ENCODE measurements at places on chromosomes 1 and 21.

DNA sequence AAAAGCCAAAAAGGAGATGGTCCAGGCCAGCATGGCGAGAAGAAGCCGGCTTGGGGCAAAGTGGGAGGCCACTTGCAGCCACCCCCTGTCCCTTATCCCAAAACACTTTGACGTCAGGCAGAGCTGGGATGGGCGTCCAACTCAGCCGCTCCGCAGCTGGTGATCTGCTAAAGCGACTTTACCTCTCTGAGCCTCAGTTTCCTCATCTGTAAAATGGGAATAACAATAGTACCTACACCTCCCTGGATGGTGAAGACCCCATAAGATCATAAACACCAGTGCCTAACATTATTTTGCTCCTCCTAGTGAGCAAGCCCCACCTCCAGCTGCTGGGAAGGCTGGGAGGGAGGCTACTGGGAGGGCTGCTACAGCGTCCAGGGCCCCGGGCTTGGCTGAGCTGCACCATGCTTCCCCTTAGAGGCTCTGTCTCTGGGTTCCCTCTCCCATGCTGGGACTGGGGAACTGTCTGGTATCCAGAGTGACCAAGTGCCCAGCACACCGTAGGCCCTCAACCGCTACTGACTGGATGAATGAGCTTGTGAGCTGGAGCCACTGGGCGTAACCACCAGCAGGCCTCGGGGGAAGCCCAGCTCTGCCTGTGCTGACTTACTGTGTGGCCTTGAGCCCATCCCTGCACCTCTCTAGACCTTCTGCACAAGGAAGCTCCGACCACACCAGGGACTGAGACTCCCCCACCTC, 18.3 kb downstream of the IFFO2 start:
- no peak for DNase-seq

- no peak for DNase-seq
These were observed 108.0 kb downstream of the TNNI3K start for GRCh38 chr1:74343216-74343615.

DNA sequence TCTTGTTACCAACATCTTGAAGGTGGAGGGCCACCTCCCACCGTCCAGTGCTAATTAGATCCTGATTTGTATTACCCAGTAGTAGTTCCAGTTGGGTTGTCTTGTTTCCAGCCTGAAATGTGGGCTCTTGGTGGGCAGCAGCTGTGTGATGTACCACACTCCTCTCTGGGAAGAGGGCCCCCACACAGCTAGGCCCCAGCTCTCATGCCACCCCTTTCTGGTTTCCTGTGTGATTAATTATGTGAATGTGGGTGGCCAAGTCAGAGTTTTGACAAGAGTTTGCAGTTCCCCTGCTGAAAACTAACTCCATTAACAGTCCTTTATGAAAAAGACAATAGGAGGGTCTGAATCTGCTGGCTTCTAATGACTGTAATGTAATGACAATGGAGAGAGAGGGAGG, 3.8 kb downstream of the HMGB4 start:
- DNase-seq: no peak

- DNase-seq: no peak
These were observed 268.8 kb upstream of the NCAM2 start for GRCh38 chr21:20729376-20729775.

GRCh38 chr1:29581256-29581655, 344.9 kb downstream of the PTPRU start:
- DNase-seq: no peak

GRCh38 chr1:173023343-173023742, 27.4 kb downstream of the TNFSF18 start:
- DNase-seq: no peak

- DNase-seq: no peak
These were observed 31.1 kb upstream of the POFUT2 start for GRCh38 chr21:45318556-45319404.

DNA sequence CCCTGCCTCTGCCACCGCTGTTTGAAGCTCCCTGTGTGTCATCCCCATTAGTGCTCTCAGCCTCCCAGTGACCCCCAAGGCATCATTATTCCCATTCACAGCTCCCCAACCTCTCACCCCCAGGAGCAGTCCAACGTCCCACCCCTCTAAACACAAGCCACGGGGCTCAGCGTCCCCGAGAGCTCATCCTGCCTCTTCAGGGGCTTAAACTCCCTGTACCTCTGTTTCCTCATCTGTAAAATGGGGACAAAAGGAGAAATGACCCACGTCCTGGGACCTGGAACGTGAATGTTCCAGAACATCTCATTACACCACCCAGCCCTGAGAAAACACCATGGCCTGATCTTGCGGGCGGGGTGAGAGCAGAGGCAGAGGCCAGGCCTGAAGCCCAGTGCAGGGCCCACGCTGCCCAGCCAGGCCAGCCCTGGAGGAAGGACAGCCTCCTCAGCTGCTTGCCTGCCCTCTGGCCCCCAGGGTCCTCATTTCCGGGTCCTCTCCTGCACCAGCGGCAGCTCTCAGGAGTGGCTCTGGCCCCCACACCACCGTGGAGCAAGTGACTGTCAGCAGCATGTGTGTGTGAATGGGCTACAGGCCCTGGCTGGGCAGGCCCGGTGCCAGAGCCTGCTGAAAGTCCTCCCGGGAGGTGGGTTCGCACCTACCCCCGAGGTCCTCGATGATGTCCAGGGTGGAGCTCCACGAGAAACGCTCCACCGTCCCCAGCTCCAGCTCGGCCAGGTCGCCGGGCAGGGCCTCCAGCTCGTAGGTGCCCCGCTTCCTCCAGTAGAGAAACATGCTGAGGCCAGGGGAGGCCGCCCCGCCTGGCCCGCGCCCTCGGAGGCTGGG, 14.1 kb upstream of the PLEKHG5 start:
- no peak for DNase-seq

- no peak for DNase-seq
These were observed 28.5 kb downstream of the TNFRSF9 start for GRCh38 chr1:7912145-7912544.

DNA sequence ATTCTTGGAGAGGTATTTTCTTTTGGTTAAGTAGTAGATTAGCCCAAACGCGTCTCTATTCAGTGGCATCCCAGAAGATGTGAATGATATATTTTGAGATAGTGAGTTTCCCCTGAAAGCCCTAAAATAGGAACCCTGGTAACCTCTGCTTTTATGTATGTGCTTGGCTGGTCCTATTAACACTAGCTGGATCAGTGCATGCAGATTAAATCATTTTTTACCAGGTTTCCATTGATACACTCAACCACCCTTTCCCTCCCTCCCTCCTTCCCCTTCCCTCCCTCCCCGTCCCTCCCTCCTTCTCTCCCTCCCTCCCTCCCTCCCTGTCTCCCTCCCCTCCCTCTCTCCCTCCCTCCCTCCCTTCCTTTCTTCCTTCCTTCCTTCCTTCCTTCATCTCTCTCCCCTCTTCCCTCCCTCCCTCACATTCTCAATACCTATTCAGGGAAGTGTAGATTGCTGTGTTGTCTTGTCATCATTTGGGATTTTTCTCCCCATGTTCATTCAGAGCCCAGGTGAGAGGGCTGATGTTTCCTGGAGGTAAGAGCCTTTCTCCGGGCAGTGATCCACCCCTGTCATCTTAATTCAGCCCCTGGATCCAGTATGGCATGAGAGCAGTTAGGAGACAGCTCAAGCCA, 406.8 kb downstream of the PRDM2 start:
- DNase-seq: no peak

DNA sequence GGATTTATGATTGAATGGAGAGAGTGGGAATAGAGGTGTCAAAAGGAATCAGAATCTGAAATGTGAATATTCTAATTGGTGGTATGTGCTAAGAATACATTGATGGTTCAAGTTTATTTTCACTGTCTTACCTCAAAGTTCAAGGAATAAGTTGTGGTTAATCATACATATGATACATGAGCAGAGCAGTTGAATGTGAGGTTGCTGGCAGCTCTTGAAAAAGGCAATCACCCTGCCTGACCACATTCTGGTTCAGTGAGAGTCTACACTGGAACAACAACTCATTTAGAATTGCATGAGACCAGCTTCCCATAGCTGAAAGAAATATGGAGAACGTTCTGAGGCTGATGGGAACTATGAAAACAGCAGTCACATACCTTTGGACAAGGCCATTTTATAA, 68.3 kb upstream of the ARHGAP29 start:
- no peak for DNase-seq

GRCh38 chr21:32306021-32306780, 7.5 kb downstream of the MRAP start:
- DNase-seq: no peak

DNA sequence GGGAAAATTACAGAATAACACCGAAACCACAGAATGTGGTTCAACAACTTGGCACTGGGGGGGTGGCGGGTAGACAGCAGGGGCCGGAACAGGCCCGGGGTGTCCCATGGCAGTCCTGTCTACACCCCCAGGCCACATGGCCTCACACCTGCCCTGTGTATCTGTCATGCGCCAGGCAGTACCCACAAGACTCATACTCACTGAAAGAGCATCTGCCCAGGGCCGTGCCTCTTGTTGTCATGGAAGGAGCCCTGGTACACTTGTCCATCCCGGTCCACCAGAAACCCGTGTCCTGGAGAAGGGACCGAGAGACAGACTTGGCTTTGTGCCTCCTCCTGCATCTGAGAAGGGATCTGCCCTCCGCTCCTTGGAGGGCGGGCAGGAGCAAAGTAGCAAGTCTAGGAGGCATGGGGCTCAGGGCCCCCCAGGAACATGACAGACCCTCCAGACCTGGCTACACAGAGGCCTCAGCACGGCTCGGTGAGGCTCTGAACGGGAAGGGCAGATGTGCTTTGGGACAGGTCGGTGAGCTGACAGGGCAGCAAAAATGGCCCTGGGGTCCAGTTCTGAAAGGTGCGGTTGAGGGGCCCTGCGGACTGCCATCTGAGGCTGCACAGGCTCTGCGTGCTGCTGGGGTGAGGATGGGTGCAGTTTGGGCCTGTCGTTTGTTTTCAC, 5.6 kb downstream of the MORN1 start:
- no peak for DNase-seq

GRCh38 chr1:30990591-30990990, 74.9 kb downstream of the PUM1 start:
- DNase-seq: no peak

GRCh38 chr1:4718071-4718470, 63.7 kb downstream of the AJAP1 start:
- DNase-seq: no peak

GRCh38 chr1:175272361-175272760, 79.8 kb upstream of the KIAA0040 start:
- no peak for DNase-seq

- DNase-seq: no peak
These were observed 2.6 kb downstream of the GATAD2B start for GRCh38 chr1:153919876-153920852.

GRCh38 chr1:175192111-175192629, 406 bp downstream of the KIAA0040 start:
- peak; percentile 16 for DNase-seq

DNA sequence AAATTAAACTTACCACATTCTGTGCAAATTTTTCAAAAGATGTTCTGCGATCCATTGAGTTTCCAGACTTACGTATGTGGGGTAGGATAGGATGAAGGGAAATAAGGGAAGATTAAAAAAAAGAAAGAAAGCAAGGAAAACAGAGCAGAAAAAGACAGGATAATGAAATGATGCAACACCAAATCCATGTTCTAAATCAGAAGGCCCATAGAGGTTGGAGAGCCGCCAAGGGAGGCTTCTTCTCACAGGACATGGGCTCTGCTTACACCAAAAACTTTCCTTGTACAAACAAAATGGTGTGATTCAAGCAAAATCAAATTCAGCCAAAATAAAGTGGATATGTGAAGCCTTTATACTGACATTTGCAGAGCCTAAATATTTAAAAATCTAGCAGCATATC, 189.5 kb upstream of the GREM2 start:
- DNase-seq: no peak

DNA sequence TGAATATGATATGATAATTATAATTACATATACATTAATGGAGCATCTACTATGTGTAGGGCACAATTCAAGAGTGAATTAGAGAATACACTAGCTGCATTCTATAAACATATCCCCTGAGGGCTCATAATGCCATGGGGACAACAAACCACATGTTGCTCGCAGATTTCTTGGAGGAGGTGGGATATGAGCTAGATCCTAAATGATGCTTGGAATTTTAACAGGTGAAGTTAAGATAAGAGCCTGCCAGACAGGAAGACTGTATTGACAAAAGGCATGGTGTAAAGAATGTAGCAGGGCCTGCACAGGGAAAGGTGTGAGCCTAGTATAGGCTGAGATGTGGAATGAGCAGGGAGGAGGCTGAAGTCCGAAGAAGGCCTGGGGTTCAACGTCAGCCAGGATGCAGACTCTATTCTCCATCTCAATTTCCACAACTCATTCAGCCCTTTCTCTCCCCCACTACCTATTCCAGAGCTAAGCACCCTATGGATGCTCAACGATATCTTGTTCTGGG, 120.2 kb downstream of the ELAVL4 start:
- DNase-seq: no peak

DNA sequence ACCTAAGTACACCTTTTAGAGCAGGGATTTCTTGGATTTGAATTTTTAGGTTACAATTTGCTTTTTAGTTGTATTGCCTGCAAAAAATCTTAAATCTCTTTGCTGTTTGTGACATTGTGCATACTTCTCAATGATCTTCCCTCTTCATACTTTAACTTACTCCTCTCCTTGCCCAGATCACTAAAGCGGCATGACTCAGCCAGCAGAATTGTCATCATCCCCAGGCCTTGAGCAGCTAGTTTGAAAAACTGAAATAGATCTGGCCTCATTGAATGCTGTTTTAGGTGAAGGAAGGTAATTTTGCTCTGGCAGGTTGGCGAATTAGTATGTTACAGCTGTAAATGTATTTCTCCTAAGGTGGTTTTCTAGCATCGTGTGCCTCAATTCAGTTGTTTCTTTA, 145.9 kb downstream of the RYR2 start:
- no peak for DNase-seq

GRCh38 chr1:172391976-172392375, 28.5 kb upstream of the C1orf105 start:
- DNase-seq: no peak

DNA sequence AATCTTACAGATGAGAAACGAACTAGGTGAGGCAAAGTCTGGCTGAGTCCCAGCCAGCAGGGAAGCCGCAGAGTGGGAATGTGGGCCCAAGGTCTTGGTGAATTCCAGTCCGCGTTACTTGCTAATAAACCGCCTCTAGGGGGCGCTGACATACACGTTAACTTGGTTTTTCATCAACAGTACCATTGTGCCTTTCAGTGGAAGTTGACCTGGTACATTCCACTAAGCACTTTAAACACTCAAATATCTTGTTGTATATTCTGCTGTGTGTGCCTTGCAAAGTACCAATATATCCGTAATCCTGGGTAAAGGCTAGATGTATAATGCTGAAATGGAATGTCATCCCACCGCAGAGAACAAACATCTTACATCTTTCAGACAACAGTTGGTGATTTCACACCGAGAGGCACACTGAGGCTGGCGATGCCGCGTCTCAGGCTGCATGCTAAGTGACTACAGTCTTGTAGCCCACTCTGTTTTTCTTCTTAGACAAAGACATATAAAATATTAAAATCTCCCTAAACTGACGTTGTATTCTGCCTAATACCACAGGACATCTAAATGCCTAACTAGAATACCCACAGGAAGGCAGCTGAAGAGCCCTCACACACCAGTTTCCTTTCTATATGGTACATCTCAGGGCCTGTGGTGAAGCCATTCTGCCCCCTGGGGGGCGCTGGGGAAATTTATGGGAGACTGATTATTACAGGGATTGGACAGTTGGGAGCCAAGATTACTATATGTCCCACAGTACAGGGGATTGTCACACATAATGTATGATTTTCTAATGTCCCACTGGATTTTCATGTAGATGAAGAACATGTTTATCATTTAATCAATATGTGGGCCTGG, 49.2 kb upstream of the C1orf198 start:
- peak; percentile 41 for DNase-seq
